NCI-H524 treated with DMSO at 0.1 percent for 48 hours (cell line): ENCODE measurements at places on chromosomes 11 and 22.

GRCh38 chr11:108131993-108132392, 10.6 kb downstream of the ACAT1 start:
- no peak for DNase-seq

GRCh38 chr11:29309992-29310391, 706.8 kb downstream of the KCNA4 start:
- DNase-seq, result no peak

DNA sequence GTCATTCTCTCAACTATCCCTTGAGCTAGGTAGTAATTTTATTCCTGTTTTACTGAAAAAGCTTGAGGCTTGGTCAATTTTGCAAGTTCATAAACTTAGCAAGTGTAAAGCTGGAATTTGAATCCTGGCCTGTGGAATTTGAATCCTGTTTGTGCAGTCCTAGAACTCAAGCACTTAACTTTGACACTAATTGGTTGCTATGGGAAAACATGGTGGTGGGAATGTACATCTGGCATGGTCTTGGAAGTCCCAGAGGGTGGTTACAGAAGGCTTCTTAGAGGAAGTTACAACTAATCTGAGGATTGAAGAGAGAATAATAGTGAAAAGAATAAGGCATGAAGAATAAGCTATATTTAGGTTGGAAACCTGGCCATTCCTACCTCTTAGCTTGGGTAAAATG, 66.5 kb upstream of the LIN7C start:
- DNase-seq, result no peak

GRCh38 chr11:124211321-124211720, 28.2 kb downstream of the OR10D3 start:
- DNase-seq, result no peak

GRCh38 chr11:117430293-117430955, 102.8 kb downstream of the CEP164 start:
- DNase-seq, result no peak

- no peak for DNase-seq
Observed at GRCh38 chr11:13355191-13355590, 77.6 kb downstream of the BMAL1 start.

GRCh38 chr11:45189230-45189629, 42.8 kb downstream of the PRDM11 start:
- DNase-seq, result no peak

GRCh38 chr11:45745065-45745811, 59.7 kb upstream of the SLC35C1 start:
- DNase-seq, result no peak

GRCh38 chr11:15907806-15908205, 448.5 kb downstream of the SOX6 start:
- DNase-seq, result no peak

DNA sequence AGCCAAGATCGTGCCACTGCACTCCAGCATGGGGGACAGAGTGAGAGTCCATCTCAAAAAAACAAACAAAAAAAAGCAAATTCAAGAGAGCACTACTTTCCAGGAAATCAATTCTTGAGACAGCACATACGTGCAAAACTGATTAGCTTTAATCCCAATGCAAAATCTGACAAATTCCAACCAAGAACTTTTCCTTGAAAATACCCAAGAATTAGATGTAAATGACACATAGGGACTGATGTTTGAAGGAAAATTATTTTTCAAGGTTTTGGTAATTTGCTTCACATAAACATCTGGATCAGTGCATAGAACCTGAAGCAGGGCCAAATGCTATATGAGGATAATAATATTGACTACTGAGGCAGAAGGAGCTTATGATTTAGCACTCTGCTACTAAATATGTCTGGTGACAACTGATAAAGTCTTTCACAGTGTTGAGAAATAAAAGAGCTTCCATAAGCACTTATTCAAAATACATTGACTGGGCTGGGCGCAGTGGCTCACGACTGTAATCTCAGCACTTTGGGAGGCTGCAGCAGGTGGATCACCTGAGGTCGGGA, 8.8 kb downstream of the MAJIN start:
- no peak for DNase-seq

GRCh38 chr11:285894-286220, 3.1 kb upstream of the PGGHG start:
- DNase-seq, result no peak

- DNase-seq, result no peak
Observed at GRCh38 chr22:23533771-23534191, 46.3 kb downstream of the IGLL1 start.

DNA sequence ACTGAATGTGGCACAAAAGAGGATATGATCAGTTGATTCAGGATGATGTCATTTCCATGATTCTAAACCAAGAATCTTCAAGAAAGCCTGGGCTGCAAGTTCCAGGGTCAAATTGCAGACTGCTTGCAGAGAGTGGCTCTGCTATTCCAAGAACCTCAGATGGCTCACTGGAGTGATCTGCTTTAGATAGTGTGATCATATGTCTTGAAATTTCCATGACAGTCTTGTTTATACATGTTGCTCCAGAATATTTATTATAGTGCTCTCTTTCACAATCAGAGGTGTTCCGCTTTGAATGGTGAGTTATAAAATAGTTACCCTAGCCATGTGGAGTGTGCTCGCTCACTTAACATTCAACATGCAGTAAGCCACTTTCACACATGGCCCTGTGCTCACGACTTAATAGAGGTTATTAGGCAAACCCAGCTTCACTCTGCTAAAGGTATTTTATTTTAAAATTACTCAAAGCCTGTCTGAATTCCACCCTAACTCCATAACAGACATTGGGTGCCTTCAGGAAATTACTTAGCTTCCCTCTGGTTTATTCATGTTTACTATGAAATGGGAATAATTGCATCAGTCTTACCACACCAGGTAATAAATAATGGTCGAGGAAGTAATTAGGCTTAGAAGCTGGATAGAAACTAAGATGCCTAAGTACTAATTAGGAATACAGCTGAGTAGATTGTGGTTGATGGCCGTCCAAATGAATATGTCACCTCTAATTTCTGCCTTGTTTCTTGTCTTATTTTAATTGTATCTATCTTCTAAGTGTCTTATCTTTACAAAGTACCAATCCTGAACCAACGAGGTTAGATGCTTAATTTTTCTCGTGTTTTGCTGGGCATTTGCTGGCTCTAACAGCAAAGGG, 187.9 kb downstream of the ETS1 start:
- DNase-seq, result no peak
